ENCODE measurements at places on chromosomes 12 and 14.

DNA sequence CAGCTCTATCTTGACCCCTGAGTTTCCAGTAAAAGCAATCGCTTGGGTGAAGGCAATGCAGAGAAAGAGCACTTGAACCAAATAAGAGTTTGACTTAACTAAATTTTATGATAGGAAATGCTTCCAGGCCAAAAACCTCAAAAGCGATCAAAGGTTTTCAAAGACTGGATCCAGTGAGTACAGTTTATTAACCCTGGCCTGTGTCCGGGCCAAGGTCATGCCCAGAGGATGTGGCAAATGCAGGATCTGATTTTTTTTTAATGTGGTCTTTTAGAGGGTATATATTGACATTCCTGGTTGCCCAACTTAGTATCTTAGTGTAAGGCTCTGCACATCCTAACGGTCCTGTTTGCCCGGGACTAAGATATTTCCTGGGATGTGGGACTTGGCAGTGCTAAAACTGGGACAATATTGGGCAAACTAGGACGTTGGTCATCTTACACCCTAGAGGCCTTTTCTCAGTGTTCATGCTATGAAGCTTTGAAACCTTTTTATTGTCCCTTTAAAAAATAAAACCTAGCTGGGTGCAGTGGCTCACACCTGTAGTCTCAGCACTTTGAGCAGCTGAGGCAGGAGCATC lies 40.1 kb upstream of the TMED10 start:
- DNase-seq: no peak

DNA sequence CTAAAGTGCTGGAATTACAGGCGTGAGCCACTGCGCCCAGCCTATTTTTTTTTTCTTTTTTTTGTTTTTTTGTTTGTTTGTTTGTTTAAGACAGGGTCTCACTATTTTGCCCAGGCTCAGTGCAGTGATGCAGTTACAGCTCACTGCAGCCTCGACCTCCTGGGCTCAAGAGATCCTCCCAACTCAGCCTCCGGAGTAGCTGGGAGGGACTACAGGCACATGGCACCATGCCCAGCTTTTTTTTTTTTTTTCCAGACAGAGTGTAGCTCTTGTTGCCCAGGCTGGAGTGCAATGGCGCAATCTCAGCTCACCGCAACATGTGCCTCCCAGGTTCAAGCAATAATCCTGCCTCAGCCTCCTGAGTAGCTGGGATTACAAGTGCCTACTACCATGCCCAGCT lies 5.8 kb upstream of the ITFG2 start:
- DNase-seq: no peak

DNA sequence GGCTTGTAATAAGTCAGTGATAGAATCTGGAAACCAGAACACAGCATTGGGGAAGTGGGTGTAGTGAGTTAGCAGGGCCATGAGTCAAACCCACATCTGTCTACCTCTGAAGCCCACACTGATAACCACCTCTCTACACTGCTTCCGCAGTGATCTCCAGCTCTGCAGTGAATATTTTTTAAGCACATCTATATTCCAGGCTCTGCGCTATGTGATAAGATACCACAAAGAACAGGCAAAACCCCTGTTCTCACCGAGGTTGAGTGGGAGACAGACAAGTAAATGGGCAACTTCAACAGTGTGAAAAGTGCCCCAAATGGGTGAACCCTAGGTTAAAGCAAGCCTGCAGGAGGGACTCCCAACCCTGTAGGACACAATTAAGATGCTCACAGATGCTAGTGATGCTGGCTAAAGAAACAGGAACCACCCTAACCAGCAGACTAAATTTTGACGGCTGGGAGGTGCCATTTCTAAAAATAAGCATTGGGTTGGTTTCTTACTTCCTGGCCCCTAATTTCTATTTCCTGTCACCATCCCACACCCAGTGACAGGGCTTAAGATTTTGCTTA lies 375.0 kb downstream of the DPF3 start:
- DNase-seq: no peak

- peak; percentile 6 for DNase-seq
Measured at GRCh38 chr14:47949006-47949405, 273.6 kb upstream of the MDGA2 start.

DNA sequence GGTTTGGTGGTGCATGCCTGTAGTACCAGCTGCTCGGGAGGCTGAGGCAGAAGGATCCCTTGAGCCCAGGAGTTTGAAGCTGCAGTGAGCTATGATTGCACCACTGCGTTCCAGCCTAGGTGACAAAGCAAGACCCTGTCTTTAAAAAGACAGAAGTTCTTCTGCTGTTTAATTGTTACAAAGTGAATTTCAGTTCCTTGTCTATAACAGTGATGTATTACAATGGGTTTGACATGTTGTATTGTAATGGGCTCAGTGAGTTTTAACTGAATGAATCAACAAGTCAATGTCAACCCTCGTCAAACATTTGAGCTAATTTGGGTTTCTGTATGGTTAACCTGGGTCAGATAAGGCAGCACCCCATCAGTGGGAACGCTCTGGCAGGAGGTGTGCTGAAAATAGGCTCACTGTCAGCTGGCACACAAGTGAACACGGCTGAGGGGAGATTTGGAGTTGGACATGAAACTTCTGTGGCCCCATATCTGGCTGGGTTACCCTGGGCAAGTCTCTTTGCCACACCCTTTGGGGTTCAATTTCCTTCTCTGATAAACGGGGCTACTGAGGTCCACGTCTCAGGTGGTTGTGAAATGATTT lies 14.0 kb upstream of the TRPV4 start:
- no peak for DNase-seq

DNA sequence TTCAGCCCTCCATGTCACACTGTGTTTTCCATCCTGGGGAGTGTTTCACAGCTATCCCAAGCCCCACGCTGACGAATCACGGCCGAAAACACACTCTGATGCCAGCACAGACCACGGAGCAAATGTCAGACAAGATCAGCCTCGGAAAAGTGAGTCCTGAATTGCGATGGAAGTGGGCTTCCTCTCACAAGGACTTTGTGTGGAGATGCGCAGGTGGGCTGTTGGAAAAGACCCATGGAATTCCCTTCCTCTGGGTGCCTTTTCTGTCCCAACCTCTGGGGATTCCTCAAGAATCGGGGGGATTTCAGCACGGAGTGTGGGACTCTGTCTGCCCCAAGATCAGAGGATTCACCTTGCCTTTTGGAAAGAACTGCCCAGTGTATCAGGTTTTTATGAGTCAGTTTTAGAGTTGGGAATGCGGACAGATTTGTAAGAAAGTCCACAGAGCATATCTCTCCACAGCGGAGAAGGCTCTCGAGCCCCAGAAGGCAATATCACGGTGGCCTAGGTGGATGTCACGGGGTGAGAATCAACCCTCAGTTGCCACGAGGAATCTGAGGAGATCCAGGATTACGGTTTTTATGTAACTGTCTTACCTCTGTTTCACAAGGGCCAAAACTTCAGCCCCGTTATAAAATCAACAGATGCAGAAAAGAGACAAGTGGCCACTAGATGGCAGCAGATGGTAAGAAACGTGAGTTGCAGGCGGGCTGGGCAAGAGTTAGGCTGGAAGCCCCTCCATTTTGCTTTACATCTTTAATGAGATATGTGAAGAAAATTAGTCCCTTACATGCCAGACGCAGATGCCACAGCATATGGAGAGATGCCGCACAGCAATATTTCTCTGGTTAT lies 201.9 kb downstream of the DAD1 start:
- peak; percentile 7 for DNase-seq

- peak; percentile 66 for DNase-seq
Measured at GRCh38 chr14:62689733-62690132, 355.5 kb downstream of the KCNH5 start.

DNA sequence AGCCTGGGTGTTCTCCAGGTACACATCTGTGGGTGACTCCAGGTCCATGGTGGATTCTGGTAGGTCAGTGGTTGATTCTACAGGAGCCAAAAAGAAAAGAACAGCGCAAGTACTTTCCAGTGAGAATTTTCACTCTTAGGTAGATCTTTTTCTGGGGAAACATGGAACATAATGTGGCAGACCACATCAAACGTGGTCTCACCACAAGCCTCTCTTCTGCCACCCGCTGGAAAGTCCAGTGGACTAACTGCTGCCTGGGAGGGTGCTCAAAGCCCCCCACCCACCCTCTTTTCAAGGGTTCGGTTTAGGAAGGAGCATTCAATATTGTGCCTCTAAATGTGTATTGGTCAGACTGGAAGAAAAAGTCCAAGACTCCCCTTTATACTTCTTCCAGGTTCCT lies 36.1 kb upstream of the PRB2 start:
- no peak for DNase-seq

Data from DMS153 (cell line).